ENCODE measurements at places on chromosomes 13 and 19.

- H3K27me3 ChIP-seq = peaks cover 4% of the 10 kb centered on the region
- DNase-seq = peak; percentile 14
- H3K4me3 ChIP-seq = no peak overlapping the region
- H3K36me3 ChIP-seq = no peaks in the 10 kb centered on the region
Observed at GRCh38 chr13:79060216-79060615, 345.8 kb downstream of the RBM26 start.

- H3K27ac ChIP-seq = no peak overlapping the region
- no peak for DNase-seq
- no peaks in the 10 kb centered on the region for H3K36me3 ChIP-seq
Observed at GRCh38 chr13:83878691-83879430, 3.4 kb downstream of the SLITRK1 start.

DNA sequence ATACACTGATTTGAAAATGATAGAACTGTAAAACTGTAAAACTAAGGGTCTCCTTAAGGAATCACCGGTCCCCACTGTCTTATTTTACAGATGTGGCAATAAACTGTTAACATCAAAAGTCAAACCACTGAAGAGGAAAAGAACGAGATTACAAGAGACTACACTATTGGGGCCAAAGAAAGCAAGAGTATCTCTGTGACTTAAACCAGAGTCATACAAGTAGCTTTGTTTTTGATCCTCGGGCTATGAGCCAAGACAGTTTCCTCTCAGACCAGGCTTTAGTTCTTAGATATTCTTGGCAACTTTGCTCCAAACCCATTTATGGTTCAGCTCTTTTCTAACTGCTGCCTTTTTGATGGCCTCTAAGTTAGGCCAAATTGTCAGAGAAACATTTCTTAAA lies 113.8 kb downstream of the TBC1D4 start:
- no peaks in the 10 kb centered on the region for H3K27me3 ChIP-seq
- H3K27ac ChIP-seq = no peak overlapping the region
- no peak overlapping the region for H3K4me3 ChIP-seq

- H3K27me3 ChIP-seq = peaks cover 50% of the 10 kb centered on the region
- no peaks in the 10 kb centered on the region for H3K36me3 ChIP-seq
- DNase-seq = no peak
Observed at GRCh38 chr19:39083983-39084731, at the start of gene ACP7. TSS of gene ACP7 (plus strand) at chr19:39084368. CDS start at chr19:39085270, 902 bp downstream.

DNA sequence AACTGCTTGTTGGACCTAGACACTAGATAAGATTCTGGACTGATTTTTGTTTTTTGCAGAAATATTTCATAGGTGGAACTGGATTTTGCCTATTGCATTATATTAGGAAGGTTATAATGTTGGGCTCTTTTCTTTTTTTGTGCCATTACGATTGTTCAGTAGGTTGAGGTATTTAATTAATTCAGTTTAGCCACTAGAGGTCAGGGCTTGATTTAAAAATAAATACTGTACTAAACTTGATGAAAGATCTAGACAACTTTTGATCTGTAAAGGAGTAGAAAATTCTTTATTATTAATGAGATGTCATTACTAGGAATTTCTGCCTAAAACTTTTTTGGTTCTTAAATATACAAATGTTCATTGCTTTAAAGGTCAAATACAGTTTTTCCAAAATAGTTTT lies 15.2 kb upstream of the SUPT20H start:
- DNase-seq = peak; percentile 71
- no peak overlapping the region for H3K4me3 ChIP-seq
- no peak overlapping the region for H3K27ac ChIP-seq
- no peaks in the 10 kb centered on the region for H3K36me3 ChIP-seq

DNA sequence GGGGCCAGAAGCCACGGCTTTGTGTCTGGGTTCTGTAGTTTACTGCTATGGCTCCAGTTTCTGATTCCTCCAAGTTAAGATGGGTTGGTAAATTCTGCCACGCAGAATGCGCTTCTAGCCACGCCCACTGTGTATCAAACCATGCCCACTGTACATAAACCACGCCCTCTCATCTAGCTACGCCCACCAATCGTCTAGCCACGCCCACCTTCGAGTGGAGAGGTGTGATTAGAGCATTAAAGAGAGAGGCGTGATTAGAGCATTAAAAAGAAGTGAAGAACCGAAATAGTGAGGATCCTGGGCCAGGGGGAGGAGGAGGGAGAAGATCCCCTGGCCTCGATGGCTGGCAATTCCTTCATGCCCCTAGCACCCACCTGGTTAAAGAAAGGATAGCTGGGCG lies 43.7 kb upstream of the ADGRE5 start:
- no peaks in the 10 kb centered on the region for H3K27me3 ChIP-seq
- DNase-seq = peak; percentile 72
- no peaks in the 10 kb centered on the region for H3K36me3 ChIP-seq
- H3K4me3 ChIP-seq = no peak overlapping the region
